ENCODE measurements at places on chromosomes 4 and X. TPM values are rescaled to one million over a fixed set of nuclear protein-coding genes. Genes with fewer than 3 reads are reported as not detected.

Gene GATA1
- 0.20 TPM for total RNA-seq

Gene NEXMIF
- 0.35 TPM for total RNA-seq

GRCh38 chrX:21590012-21590776 lies 67.9 kb downstream of the KLHL34 start:
- DNase-seq, result no peak

GRCh38 chrX:54181202-54181953 lies 1.7 kb downstream of the FAM120C start:
- no peak for DNase-seq

GRCh38 chr4:94410678-94411206 lies 41.0 kb upstream of the PDLIM5 start:
- DNase-seq, result peak; percentile 73

All from right atrium auricular region (tissue), 2 donors.